ENCODE measurements at places on chromosomes 2 and 18.

DNA sequence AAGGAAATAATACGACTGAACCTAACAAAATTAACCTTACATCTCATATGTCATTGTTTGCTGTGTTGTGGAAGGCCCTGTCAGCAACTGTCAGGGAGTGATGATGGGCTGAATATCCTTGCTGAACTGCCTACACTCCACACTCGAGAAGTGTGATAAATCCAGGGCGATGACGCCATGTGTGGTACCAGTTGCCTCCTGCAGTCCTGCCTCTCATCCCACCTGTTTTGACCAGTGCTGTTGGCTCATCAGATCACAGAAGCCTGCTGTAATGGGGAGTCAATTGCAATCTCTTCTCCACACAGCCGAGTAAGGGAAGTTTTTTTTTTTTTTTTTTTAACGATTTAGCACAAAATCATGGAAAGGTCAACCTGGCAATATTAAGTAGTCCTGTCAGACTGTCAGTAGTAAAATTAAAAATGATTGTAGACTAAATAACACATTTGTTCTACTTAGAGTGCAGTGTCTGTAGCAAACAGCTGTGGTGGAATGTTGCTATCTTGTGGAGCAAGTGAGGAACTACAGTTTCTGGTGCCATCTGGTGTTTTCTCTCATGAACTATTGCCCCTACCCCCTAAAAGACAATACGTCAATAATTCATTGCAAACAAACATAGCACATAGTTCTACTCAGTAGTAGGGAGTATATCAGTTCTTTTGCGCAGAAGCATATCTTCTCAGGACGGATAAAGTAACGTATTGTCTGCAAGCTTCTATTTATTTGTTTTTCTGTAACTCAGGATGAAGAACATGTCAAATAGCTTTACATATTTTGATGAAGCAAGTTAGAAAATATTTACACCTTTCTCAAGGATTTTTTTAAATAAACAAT, 347.6 kb downstream of the CTNNA2 start:
- no peak for DNase-seq

- peak; percentile 5 for DNase-seq
Observed at GRCh38 chr2:112482309-112483041, 519 bp downstream of the TTL start.

DNA sequence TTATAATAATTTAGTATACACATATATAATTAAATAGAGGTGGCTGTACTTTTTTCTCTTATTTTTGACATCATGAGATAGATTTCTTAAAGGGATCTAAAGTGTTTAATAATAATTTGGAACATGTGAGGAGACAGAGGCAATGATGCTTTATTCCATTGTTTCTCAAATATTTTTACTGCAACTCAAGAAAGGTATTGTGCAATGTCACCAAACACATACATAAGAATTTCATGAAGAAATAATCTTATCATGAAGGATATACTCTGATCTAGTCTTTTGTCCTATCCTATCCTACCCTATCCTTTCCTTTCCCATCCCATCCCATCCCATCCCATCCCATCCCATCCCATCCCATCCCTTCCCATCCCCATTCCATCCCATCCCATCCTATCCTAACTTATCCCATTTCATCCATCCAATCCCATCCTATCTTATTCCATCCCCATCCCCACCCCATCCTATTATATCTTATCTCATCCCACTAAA, 232.1 kb upstream of the SMIM21 start:
- DNase-seq = no peak

DNA sequence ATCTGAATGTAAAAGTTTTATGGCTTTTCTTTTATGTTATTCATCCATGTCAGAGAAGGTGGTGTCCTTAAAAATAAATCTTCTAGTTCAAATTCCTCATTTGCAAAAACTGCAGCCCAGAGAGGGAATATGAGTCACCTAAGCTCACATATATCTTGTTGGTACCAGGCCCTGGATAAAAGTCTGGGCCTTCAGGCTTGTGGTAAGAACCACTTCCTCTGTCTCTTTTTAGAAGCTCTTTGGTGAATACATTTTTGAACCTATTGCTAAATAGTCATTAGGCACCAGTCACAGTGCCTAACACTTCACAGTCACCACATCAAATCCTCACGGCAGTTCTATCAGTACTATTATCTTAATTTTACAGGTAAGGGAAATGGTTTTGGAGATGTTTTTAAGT, 199.2 kb downstream of the KCNS3 start:
- DNase-seq = no peak

- DNase-seq = no peak
Observed at GRCh38 chr2:278927-279320, 9.0 kb downstream of the ALKAL2 start.

GRCh38 chr18:36828157-36828629, 609 bp downstream of the TPGS2 start:
- peak; percentile 13 for DNase-seq

GRCh38 chr2:231909631-231910030, 16.6 kb downstream of the NPPC start:
- DNase-seq = no peak

- no peak for DNase-seq
Observed at GRCh38 chr2:74179063-74179865, 585 bp upstream of the MOB1A start.

- DNase-seq = no peak
Observed at GRCh38 chr18:72544092-72544886, at the start of gene CBLN2. CBLN2 (minus strand) TSS chr18:72544342; CDS start chr18:72542160, 2,182 bp downstream.

DNA sequence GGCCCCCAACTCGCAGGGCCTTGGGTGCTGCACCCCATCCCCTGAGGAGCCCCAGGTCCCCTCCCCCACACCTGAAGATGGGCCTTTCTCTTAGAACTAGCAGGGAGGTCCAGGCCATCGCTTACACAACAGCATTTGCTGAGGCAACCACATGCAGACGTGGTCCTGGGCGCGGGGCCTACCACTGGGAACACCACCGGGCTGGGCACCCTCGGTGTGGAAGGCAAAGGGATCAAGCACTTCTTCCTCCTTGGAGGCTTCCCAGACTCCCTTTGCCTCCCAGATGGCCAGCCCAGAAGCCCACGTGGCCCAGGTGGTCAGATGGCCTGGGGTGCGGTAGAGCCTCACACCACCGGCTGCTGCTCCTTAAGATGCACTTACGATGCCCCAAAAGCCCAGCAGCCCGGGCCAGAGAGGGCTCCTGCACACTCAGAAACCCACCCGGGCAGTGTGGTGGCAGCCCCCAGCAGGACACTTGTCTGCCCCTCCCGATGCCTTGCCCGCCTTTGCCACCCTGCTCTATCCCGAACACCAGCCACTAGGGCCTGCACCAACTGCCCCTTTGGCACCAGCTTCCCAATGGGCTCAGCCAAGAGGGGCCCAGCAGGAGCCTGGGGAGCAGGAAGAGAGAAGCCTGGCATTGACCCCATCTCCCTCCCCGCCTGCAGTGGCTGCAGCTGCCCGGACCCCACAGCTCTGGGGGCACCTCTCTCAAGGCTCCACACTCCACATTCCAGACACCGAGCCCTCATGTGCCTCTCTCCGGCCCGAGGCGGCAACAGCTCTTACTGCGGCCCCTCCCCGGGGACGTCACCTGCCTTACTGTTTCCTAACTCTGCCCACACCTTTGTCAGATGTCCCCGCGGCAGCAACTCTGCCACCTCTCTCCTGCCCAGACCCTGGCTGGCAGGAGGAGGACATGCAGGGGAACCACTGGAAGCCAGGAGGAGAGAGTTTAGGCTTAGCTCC, 13.9 kb upstream of the MLPH start:
- no peak for DNase-seq

DNA sequence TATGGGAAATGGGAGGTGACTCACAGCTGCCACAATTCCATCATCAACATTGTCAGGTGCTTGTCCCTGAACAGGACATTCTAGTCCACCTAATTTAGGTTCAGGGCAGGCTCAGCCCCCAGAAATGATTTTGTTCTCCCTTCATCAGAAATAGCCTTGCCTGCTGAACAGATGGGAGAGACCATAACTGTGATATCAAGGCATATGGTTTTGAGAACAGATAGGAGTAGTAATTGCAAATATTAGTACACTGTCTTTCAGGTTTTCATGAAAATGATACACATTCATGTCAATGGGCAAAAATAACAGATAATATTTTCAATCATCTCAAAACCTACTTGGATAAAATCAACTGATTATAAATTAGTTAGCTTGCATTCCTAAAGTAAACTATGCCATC, 316.5 kb downstream of the MBD2 start:
- DNase-seq = no peak

GRCh38 chr2:14401873-14402272, 230.6 kb upstream of the LRATD1 start:
- no peak for DNase-seq

GRCh38 chr2:79619976-79620375, 107.1 kb downstream of the CTNNA2 start:
- DNase-seq = no peak

DNA sequence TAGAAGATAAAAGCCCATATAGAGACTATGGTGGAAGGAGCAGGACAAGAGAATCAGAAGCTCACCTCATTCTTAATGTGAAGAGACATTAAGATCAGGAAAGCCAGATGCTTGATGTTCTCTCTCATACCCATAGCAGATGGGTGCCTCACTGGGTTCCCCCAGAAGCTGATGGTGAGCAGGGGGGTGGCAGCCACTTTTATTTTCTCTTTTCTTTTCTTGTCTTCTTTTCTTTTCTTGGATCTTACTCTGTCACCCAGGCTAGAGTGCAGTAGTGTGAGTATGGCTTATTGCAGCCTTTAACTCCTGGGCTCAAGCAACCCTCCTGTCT, 14.8 kb upstream of the CXCR4 start:
- no peak for DNase-seq

DNA sequence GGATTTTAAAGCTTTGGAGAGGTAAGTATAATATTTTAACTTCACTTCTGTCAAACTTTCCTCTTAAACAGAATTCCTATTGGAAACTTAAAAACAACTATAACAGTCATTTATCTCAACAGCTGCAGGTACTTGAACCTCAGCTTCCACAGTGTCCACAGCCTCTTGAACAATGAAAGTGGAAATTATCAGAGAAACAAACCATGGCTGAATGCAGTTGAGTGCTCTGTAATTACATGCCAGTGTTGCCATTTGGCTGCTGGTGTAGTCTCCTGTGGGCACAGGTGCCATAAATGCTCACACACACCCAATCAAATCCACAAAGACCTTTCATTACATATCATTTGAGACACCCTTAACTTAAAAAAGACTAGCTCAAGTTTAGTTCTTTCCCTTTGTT, 125.1 kb downstream of the CPS1 start:
- no peak for DNase-seq

DNA sequence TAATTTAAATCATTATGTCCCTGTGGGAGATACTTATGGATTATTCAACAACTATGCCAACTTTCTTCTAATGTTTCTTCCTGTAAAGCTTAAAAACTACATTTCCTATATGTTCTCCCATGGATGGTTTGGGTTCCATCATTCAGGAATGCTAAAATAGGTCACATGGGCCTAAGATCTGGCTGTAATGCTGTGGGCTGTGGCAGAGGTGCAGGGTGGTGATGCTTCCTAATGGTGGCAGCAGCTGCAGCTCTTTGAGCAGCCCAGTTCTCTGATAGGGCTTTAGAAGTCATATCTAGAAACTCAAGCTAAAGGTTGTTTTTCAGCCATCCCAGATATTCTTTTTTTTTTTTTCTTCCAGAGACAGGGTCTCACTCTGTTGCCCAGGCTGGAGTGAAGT, 266.1 kb downstream of the ZNF385B start:
- DNase-seq = no peak

GRCh38 chr2:15638720-15639119, 47.1 kb downstream of the DDX1 start:
- DNase-seq = no peak

DNA sequence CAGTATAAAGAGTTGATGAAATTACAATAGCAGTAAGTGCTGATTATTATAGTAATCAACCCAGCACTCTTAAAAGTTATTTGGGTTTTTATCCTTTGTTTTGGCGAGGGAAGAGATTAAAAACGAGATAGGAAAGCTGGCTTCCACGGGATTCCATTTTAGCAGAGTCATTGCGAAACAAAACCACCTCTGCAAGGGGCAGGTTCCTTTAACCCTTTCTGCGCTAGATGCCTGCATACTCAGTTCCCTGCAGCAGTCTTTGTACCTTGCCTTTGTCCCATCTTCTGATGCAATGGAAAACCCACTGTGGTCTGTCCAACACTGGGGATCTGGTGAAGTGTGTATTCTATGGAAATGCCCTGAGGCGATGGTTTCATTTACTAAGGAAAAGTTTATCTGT, 2.7 kb downstream of the YPEL5 start:
- DNase-seq = no peak

Data from T-helper 9 cell (primary cell).